IMR-90 (cell line): ENCODE measurements at places on chromosomes 2 and 18. TPM values are rescaled to one million over a fixed set of nuclear protein-coding genes. Genes with fewer than 3 reads are reported as not detected.

PDE1A gene
- 0.24 and 0.26 TPM in 2 replicates for polyA plus RNA-seq

NPAS2 gene
- polyA plus RNA-seq = 14.8 and 16.0 TPM in 2 replicates

SCN9A gene
- polyA plus RNA-seq = 33.7 and 40.1 TPM in 2 replicates

SKA1 gene
- 4.8 and 5.8 TPM in 2 replicates for polyA plus RNA-seq

TYW5 gene
- polyA plus RNA-seq = 3.2 and 4.0 TPM in 2 replicates

ATOH8 gene
- 9.0 and 11.2 TPM in 2 replicates for polyA plus RNA-seq

PSME4 gene
- 20.3 and 28.2 TPM in 2 replicates for polyA plus RNA-seq

SGPP2 gene
- not detected in 2 replicates for polyA plus RNA-seq

ST6GAL2 gene
- not detected in 2 replicates for polyA plus RNA-seq

TMX3 gene
- 15.7 and 22.8 TPM in 2 replicates for polyA plus RNA-seq

VWC2L gene
- not detected in 2 replicates for polyA plus RNA-seq

RGPD3 gene
- polyA plus RNA-seq = 0.06 and 0.07 TPM in 2 replicates

MAPRE3 gene
- polyA plus RNA-seq = 17.3 and 20.3 TPM in 2 replicates

MLPH gene
- polyA plus RNA-seq = 21.6 and 23.7 TPM in 2 replicates

ABCG5 gene
- not detected in 2 replicates for polyA plus RNA-seq

DES gene
- polyA plus RNA-seq = 4.0 and 4.9 TPM in 2 replicates

SPP2 gene
- not detected in 2 replicates for polyA plus RNA-seq

TSGA10 gene
- polyA plus RNA-seq = 0.22 and 0.32 TPM in 2 replicates

POTEF gene
- polyA plus RNA-seq = not detected in 2 replicates

UPP2 gene
- polyA plus RNA-seq = not detected in 2 replicates

PLCD4 gene
- polyA plus RNA-seq = 1.5 and 1.9 TPM in 2 replicates

SNTG2 gene
- polyA plus RNA-seq = 0.17 TPM in 1 of 2 replicates, not detected in the other

KIAA2012 gene
- 0.04 and 0.09 TPM in 2 replicates for polyA plus RNA-seq

PKP4 gene
- polyA plus RNA-seq = 18.6 and 20.1 TPM in 2 replicates

ALPG gene
- not detected in 2 replicates for polyA plus RNA-seq

VPS54 gene
- 5.2 and 7.1 TPM in 2 replicates for polyA plus RNA-seq

RNF138 gene
- 18.1 and 20.2 TPM in 2 replicates for polyA plus RNA-seq

CROCC2 gene
- polyA plus RNA-seq = not detected in 2 replicates

LYG2 gene
- polyA plus RNA-seq = not detected in 2 replicates

UGT1A4 gene
- polyA plus RNA-seq = not detected in 2 replicates

LRP2 gene
- polyA plus RNA-seq = not detected in 2 replicates

AGXT gene
- not detected in 2 replicates for polyA plus RNA-seq

WNT10A gene
- not detected in 2 replicates for polyA plus RNA-seq

GALNT5 gene
- polyA plus RNA-seq = 28.9 and 36.3 TPM in 2 replicates

CD8B2 gene
- polyA plus RNA-seq = not detected in 2 replicates
